ENCODE measurements at places on chromosomes 12 and 14.

DNA sequence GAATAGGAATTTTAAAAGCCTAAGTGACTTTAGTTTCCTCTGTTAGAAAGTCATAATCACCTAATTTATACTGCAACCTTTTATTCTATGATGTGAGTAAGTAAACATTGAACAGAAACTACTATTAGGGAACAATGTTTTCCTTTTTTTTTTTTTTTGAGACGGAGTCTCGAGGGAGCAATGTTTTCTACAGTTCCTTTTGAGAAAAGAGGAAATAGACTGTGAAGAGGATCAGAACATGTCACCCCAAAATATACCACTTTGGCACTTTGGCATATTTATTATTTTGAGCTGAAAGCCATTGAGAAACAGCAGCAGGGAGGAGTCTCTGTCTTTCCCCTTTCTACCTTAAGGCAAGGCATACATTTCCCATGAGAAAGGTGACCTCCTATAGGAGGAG is 162.7 kb upstream of the CNOT2 start:
- H3K4me3 ChIP-seq, result no peak overlapping the region
- no peaks in the 10 kb centered on the region for H3K27me3 ChIP-seq
- H3K36me3 ChIP-seq, result no peaks in the 10 kb centered on the region
- DNase-seq, result no peak
- no peaks in the 10 kb centered on the region for H3K4me1 ChIP-seq
- no peak overlapping the region for H3K27ac ChIP-seq

DNA sequence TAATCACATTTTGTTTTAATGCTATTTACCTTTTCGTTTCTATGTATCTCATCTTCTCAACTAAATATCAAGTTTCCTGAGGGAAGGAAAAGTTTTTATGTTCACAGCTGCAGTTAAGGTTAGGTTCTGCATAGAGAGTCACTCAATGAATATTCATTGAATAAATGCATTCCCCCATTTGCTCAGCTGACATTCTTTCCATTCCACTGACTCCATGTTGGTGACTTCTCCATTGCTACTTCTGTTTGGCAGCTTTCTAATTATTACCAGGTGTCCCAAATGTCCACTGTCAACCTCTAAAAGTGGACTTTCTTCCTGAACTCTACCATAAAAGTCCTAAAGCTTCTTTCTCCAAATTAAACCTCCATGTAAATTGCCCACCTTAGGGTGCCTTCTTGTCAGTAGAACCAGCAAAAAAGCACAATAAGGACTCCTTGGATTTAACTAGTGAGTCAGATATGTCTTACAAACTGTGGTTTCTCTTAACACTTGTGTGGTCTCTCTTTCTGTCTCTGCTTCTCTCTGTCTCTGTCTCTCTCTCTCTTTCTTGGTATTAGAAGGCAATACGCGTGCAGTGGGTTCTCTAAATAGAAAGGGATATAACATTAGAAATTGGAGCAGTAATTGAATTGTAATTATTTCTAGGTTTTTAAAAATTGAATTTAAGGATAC is 85.9 kb downstream of the TMEM117 start:
- H3K27ac ChIP-seq, result no peak overlapping the region
- H3K4me3 ChIP-seq, result no peak overlapping the region
- DNase-seq, result no peak
- H3K36me3 ChIP-seq, result no peaks in the 10 kb centered on the region

- H3K36me3 ChIP-seq, result no peaks in the 10 kb centered on the region
- H3K4me3 ChIP-seq, result no peak overlapping the region
- no peak for DNase-seq
- no peaks in the 10 kb centered on the region for H3K4me1 ChIP-seq
- H3K27me3 ChIP-seq, result peaks cover 53% of the 10 kb centered on the region
Measured at GRCh38 chr12:75542942-75543341, 31.5 kb upstream of the KRR1 start.

DNA sequence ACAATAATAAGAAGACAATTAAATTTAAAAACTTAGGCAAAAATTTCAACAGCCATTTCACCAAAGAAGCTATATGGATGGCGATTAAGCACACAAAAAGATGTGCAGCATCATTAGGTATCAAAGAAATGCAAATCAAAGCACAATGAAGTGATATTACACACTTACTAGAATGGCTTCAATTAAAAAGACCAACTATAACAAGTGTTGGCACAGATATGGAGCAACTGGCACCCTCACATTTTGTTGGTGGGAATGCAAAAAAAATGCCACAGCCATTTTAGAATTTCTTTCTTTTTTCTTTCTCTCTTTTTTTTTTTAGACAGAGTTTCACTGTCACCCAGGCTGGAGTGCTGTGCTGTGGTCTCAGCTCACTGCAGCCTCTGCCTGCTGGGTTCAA is 1.9 kb upstream of the PRDM4 start:
- H3K36me3 ChIP-seq, result peaks cover 11% of the 10 kb centered on the region
- H3K4me3 ChIP-seq, result no peak overlapping the region
- peaks cover 20% of the 10 kb centered on the region for H3K27me3 ChIP-seq
- DNase-seq, result no peak

GRCh38 chr14:35317820-35318219 is 25.6 kb downstream of the PSMA6 start:
- H3K27me3 ChIP-seq, result no peaks in the 10 kb centered on the region
- H3K27ac ChIP-seq, result no peak overlapping the region
- H3K36me3 ChIP-seq, result peaks cover 48% of the 10 kb centered on the region
- peaks cover 18% of the 10 kb centered on the region for H3K4me1 ChIP-seq
- no peak overlapping the region for H3K4me3 ChIP-seq
- DNase-seq, result no peak

GRCh38 chr12:104222976-104223375 is 7.4 kb downstream of the TXNRD1 start:
- H3K27me3 ChIP-seq, result peaks cover 2% of the 10 kb centered on the region
- H3K4me1 ChIP-seq, result peaks cover 28% of the 10 kb centered on the region
- no peak for DNase-seq
- no peak overlapping the region for H3K27ac ChIP-seq
- no peak overlapping the region for H3K4me3 ChIP-seq
